Gastroesophageal sphincter (tissue), 4 donors: ENCODE measurements at places on chromosomes 12 and 14. TPM values are rescaled to one million over a fixed set of nuclear protein-coding genes. Genes with fewer than 3 reads are reported as not detected.

The CLEC2A gene
- total RNA-seq: not detected

The TBX3 gene
- 11.8 TPM for total RNA-seq

The ALKBH1 gene
- total RNA-seq: 12.7 TPM

The GYS2 gene
- total RNA-seq: not detected

The NDRG2 gene
- 155 TPM for total RNA-seq

DNA sequence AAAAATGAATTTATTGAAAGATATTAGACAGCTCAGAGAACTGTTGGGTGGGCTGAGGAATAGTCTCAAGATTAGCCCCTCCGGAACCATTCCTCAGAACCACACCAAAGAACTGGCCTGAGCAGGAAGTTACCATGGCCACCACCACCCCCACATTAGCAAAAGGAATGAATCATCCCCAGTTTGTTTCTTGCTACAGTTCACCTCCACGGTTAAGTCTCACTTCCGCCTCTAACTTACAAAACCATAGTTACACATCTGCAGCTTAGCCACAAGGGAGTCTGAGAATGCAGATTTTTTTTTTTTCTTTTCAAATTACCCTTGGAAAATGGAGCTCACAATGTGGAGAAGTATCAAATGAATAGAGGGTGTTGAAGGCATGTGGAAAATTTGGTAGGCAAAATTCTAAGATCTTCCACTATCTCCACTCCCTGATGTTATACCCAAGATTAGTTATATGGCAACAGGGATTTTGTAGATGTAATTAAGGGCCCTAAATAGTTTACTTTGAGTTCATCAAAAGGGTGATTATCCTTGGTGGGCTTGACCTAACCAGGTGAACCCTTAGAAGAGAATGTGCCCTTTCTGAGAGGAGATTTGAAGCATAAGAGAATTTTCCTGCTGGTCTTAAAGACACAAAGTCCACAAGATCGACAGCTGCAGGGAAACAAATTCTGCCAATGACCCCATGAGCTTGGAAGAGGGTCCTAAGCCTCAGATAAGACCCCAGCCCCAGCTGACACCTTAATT lies 129.8 kb upstream of the KRR1 start:
- ATAC-seq: peak; percentile 25

DNA sequence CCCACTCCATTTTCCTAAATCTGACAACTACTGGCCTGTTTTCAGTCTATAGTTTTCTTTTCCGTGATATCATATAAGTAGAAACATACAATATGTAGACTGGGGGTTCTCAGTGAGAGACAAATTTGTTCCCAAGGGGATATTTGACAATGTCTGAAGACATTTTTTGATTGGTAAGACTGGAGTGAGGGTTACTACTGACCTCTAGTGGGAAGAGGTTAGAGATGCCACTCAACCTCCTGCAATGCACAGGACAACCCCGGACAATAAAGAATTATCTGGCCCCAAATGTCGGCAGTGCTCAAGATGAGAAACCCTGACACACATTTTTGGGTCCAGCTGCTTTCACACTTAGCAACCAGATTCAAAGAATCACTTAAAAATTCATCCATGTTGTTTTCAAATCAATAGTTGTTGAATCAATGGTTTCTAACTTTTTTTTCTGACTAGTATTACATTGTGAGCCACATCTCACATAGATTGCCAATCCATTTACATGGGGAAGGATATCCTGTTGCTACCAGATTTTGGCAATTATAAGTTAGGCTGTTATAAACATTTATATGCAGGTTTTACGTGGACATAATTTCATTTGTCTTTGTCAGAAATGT lies 307.1 kb downstream of the RPL10L start:
- ATAC-seq: no peak

GRCh38 chr12:26680727-26681455 lies 152.1 kb downstream of the ITPR2 start:
- ATAC-seq: no peak

- no peak for ATAC-seq
Measured at GRCh38 chr12:49847161-49847560, 4.3 kb upstream of the BCDIN3D start.

DNA sequence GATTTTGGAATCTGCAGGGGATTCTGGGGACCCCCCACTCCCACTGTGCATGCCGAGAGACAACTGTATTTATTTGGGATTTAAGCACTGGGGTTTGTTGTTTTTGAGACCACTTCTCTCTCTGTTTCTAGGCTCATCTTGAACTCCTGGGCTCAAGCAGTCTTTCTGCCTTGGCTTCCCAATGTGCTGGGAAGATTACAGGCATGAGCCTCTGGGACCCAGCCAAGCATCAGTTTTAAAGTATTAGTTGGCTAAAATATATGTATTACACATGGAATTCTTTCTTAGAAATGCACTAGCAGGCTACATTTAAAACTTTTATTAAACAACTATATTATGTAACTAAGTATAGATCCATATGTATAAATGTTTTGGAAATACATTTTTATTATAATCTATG lies 78.3 kb downstream of the AEBP2 start:
- ATAC-seq: no peak

GRCh38 chr12:128840862-128841468 lies 12.3 kb upstream of the GLT1D1 start:
- no peak for ATAC-seq

- no peak for ATAC-seq
Measured at GRCh38 chr14:92637228-92637627, 111.2 kb downstream of the LGMN start.

DNA sequence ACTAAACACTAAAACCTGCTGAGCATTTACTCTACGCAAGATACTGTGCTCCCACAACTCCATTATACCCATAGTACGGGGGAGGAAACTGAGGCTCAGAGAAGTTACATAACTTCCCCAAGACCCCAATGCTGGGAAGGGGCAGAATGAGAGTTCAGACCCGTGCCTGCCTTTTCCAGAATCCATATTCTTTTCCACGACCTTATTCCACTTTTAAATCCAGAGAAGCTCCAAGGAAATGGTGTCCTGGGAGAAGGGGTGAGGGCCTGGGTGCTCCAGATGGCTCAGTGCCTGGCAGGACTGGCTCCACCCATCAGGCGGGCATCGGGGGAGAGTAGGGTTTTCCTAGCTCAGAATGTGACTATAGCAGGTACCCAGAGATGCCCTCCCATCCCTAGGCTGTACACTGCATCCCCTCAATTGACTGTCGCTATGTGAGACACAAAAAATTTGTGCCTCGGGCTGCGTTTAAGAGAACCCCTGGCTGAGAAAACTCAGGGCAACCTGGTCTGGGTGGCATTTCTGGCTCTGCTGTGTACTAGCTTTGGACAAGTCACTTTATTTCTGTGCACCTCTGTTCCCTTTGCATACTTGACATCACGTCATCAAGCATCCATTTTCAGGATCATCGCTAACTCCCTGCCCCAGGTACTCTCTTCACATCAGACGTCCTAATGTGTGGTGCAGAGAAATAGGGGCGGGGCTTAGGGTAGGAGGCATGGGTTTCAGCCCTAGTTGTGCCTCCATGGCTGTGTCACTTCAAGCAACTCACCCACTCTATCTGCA lies 11.6 kb upstream of the IQSEC3 start:
- no peak for ATAC-seq

DNA sequence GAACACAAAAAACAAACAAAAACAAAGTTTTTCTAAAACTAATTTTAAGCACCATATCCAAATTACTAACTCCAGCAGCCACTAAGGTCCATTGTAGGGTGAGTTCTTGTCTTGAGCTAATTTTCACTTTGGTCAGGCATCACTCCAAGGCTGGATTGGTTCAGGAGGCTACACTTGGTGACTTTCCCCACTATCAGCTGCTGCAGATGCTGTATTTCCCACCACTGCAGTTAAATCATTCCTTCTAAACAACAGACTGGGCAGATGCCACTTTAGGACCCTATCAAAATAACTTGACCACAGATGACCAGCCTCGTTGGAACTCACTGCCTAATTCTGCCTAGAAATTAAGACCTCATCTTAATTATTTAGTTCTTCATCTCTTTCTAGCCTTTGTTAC lies 140.5 kb downstream of the SLC16A7 start:
- ATAC-seq: no peak

DNA sequence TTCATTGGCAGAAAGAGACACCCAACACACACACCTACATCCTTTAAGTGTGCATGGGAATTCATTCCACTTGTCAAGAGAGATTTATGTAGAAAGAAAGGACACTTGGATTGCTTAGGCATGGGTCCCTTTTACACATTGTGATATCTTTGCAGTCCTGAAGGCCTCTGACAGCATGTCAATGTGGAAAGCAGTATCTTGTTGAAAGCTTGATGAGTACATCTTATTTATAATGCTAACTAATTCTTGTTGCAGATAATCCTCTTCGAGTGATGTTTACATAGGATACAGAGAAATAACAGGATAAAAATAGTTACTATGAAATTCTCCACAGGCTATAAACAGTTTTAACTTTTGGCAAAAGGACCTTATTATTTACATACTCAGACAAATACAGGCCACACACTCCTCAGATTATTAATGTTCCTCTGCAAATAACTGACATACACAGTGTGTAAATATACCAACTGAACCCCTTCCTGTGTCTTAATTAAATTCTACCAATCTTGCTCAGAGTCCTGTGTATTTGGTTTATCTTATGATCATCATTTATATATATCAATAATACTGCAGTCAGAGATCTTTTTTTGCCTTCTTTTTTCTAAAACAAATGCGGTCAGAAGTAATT lies 111.8 kb upstream of the DIO2 start:
- no peak for ATAC-seq

DNA sequence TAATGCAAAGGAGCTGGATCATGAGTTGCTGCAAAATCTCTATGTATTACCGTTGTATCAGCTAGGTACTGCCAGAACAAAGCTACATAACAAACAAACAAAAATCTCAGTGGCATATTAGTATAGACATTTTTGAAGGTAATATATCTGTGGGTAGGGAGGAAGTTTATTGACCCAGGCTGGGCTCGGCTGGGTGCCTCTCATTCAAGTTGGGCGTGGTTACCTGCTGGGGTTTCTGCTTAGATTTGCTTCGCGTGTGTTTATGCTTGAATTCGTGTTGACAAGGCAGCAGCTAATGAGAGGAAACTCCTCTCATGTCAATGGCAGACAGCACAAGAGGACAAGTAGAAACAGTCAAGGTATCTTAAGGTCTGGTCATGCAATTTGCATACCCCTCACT lies 520.7 kb downstream of the SOX5 start:
- ATAC-seq: no peak

GRCh38 chr14:96082420-96083300 lies 43.5 kb downstream of the C14orf132 start:
- ATAC-seq: no peak

- ATAC-seq: no peak
Measured at GRCh38 chr14:54727929-54728328, 161.0 kb downstream of the SAMD4A start.

DNA sequence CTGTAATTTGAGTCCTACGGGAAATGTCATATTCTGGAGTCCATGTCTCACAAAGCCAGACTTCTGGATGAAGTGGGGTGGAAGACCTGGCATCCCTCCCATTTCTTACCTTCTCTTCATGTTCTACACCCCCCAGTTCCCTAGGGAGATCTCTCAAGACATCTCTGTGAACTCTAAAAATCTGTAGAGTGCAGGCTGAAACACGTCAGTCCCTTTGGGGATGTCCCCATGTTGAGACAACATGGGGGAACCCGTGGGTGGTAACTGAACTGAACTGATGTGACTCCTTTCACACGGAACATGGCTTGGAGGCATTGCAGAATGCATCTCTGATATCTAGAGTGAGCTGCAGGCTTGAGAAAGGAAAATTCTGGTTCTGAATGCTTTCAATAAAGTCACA lies 15.2 kb downstream of the SERPINA12 start:
- no peak for ATAC-seq

DNA sequence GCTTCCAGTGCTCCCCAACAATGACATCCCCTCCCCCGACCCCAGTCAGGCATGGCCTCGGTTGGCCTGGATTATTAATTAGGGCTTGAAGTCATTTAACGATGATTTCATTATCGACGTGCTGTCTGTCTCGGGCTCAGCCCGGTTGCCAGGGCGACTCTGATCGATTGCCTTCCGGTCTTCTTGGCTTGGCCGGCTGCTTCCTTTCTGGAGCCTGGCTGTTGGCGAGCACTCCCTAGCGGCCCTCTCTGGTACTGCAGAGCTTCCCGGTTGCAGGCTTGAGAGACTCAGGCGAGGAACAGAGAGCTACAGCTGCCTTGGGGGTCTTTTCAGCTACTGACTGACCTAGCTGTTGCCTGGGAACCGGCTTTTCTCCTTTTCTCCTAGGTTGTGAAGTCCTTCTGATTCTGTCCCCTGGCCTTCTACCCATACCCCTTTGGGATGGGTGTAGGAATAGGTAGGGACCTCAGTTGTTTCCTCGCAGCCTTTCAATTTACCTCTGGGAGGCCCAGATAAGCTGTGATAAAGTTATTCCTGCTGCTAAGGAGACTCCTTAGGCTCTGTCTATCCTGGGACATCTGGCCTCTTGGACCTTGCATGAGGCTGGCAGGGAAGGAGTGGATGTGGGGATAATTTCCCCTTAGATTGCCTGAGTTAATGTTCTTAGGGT lies 5.5 kb upstream of the CISTR start:
- peak; percentile 61 for ATAC-seq

GRCh38 chr12:50979369-50980052 lies 27.2 kb downstream of the HIGD1C start:
- no peak for ATAC-seq

DNA sequence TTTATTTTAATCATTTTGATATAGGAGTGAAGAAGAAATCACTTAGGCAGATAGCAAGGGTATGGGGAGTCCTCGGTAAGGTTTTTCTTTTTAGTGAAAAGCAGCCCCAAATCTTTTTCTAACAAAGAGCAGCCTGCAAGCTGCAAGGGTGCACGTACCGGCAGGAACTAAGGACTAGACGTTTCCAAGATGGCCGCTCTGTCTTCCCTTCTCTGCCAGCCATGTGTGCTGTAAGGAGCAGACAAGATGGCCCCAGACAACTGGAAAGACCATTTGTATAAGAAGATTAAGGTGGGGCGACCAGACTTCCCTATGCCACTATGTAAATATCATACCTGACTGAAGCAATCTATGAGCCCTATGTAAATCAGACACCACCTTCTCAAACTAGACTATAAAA lies 79.6 kb downstream of the TXNDC16 start:
- ATAC-seq: no peak

DNA sequence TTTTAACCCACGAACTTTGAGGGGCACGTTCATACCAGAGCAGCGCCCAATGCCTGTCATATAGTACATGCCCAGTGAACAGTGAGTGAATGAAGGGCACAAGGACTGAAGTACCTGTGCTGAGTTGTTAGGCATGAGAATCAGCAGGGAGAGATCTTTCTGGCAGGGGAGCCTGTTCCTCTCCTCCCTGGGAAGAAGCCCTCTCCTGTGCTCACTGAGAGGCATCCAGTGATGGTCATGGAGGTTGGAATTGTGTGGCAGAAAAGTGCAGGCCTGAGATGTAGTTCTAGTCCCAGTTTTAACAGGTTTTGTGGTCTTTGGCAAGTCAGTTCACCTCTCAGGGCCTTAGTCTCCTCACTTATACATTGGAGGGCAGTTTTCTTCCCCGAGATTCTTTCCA lies 20.6 kb downstream of the TEAD4 start:
- no peak for ATAC-seq
